Stimulated activated CD4-positive, alpha-beta T cell treated with anti-CD3 and anti-CD28 coated beads, Interleukin-1b, Interleukin-23, amount 100 ng/mL, for 1 hour (primary cell): ENCODE measurements at places on chromosomes 1 and 21.

DNA sequence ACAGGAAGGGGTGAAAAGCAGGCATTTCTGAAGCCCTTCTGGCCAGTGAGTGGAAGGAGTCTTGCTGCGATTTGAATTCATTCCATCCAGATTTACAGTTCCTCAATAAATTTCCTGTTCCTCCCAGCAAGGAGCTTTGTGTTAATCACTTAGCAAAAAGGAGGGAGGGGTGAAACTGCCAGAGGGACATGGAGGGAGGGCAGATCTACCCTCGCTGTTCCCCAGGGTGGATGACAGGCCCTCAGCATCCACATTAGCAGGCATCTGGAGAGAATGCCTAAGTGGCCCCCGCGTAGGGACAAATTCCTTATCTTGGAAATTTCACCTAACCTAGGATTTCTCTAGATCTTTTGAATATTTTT lies 1.2 kb downstream of the ETV3 start:
- no peak for DNase-seq

GRCh38 chr1:216560527-216560926 lies 137.3 kb upstream of the USH2A start:
- DNase-seq: no peak

DNA sequence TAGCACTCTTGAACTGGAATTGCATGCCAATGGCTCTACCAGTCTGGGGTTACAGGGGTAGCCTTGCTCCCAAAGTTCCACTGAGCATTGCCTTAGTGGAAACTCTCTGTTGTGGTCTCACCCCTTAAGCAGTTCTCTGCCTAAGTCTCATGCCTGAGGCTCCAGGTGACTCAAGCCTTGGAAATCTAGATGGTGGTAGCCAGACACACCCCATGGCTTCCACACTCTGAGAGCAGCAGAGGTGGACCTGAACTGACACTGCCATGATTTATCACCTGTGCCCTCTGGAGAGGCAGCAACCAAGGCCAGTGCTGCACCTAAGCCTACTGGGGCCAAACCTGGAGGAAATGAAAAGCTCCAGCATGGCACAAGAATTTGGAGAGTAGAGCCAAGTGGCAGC lies 285.7 kb upstream of the PKN2 start:
- no peak for DNase-seq

- no peak for DNase-seq
Measured at GRCh38 chr1:199098468-199098867, 459.6 kb downstream of the PTPRC start.

GRCh38 chr1:11026052-11026451 lies 13.6 kb downstream of the TARDBP start:
- DNase-seq: no peak

DNA sequence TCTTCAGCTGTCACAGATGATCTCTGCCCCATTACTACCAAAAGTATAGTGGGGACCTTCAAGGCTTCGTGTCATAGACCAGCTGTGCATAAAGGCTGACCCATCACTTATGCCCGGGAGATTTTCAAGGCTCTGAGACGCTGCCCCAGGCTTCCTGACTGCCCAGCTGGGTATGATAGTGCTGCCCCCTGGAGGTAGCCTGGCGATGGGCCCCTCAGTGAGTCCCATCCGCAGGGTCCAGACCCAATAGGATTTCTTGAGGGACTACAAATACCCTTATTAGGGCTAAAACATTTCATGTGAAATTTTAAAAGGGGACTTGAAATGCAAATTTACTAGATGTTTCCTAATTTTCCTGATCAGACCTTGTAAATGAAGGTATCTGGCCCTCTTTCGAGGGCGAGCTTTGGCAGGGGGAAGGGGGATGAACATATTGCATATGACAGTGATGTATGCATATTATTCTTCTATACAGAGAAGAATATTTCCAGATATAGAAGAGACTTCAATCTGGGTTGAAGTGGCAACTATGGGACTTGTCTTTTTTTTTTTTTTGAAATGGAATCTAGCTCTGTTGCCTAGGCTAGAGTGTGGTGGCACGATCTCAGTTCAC lies 11.7 kb upstream of the FCMR start:
- DNase-seq: peak; percentile 55

DNA sequence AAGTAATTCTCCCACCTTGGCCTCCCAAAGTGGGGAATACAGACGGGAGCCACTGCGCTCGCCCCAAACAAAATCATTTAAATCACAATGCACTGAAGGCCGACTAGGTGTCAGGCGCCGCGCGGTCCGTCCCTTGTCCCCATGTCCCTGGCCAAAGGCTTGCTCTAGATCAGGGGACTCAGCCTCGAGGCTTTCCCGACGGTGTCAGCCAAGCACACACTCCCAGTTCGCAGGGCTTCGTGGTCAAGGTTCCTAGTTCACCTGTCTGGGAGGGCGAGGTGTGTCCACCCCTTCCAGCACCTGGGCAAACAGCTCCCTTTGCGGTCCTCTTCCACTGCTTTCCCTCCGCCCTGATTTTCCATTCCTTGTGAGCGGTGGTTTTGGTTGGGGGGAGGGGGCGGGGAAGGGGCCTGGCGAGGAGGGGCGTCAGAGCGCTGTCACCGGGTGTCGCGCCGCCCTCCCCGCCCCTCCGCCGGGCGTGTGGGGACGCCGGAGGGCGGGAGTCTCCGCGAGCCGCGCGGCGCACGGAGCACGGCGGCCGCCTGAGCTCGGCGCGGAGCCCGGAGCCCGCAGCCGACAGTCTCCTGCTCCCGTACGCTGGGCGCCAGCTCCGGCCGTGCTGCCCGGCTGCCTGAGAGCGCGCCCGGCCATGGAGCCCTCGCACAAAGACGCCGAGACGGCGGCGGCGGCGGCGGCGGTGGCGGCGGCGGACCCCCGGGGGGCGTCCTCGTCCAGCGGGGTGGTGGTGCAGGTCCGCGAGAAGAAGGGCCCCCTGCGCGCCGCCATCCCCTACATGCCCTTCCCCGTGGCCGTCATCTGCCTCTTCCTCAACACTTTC lies at the start of gene STUM:
STUM (plus strand) TSS at position 509 of the 838 bp plus-strand sequence; CDS start at position 650, 141 bp downstream.
- DNase-seq: no peak
